ENCODE measurements at places on chromosomes 3 and 15. TPM values are rescaled to one million over a fixed set of nuclear protein-coding genes. Genes with fewer than 3 reads are reported as not detected.

The IL17RE gene
- total RNA-seq: 4.4 TPM

DNA sequence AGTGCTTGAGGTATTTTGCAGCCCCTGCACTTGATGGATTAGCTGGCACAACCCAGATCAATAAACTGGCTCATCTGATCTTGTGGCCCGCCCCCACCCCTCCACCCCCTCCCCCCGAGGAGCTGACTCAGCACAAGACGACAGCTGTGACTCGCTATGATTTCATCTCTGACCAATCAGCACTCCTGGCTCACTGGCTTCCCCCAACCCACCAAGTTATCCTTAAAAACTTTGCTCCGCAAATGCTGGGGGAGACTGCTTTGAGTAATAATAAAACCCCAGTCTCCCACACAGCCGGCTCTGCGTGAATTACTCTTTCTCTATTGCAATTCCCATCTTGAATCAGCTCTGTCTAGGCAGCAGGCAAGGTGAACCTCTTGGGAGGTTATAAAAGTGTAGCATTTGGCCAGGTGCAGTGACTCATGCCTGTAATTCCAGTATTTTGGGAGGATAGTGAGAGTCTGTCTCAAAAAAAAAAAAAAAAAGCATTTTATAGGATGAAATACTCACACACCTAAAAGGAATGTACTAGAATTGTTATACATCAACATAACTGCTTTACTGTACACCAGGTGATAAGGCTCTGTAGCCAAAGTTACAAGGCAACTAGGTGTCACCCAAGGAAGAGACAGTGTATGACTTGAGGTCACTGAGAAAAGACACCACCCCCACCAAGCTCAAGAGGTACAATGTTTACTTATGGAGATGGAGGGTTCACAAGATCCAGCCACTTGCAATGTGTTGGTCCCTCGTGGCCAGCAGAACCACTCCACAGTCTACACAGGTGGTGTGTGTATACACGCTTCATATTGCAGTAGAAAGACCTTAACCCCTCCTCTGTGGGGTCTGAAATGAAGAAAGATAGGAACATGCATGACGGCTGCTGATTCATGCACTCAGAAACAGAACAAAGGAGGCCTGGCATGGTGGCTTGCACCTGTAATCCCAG lies 8.6 kb downstream of the ZNF445 start:
- DNase-seq: peak; percentile 47

DNA sequence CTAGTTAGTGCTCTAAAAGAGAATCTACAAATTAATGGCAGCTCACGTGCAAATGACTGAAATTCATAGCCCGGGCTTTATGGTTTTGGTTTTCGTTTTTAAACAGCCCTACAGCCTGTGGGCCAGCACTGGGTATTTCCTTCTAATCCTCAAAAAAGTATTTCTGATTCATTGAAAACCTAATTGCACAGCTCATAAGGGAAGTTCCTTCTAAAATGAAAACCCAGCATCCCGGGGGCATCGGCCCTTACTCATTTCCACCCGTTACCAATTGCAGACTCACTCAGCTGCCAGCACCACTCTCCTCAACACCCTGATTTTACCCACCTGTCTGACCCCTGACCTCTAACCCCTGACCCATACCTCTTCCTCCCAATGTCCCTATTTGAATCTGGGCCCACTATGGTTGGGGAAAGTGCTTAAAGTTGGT lies 59.5 kb upstream of the ZNF148 start:
- no peak for DNase-seq

The SLC12A1 gene
- total RNA-seq: 1.0 TPM

The CHDH gene
- 10.3 TPM for total RNA-seq

All from H1 (cell line).